ENCODE measurements at places on chromosomes 16 and 17.

GRCh38 chr16:56488035-56488434 lies 31.8 kb downstream of the BBS2 start:
- no peak for DNase-seq

DNA sequence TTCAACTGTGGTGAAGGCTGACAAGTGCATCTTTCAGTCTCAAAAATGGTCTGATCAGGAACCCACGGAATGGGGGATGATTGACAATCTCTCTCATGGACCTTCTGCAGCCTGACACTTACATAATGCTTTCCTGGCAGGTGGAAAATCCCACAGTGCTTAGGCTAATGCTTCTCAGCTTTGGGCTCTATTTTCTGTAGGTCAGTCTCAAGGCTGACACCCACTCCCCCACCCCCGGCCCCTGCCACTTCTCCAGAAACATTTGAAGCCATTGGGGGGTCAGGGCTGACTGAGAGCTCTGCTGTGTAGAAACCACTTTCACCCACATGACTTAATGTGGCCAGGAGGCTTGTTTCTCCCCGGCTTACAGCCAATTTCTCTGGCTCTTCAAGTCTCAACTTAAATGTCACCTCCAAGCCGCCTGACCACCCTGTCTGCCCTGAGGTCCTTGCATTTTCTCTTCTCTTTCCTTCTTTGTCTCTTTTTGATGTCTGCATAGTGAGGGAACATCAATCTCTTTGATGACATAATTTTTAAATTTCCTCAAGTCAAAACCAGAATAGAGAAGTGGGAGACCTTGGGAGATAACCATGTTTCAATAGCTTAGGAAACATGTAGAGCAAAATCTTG lies 16.7 kb upstream of the IRF8 start:
- no peak for DNase-seq

DNA sequence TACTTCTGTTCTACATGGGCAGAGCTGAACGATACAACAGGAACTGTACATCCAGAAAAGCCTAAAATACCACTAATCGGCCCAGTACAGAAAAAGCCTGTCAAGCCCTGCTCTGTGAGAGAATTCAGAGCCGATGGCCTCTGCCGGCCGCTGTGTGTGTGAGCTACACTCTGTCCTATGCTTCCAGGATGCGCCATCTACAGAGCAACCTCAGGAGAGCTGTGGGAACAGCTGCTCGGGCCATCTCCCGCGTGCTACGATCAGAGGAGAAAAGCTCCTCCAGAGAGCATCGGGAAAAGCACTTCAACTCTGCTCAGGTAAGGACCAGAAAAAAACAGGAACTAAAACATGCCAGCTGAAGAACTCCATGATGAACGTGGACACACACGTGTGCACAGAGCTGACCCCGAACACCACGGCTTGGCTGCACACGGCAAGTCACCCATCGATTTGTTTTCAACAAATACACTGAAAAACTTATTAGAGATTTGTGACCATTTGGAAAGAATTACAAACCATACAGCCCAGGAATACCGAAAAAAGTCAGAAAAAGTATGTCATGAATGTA lies 115.9 kb downstream of the ANKRD11 start:
- no peak for DNase-seq

DNA sequence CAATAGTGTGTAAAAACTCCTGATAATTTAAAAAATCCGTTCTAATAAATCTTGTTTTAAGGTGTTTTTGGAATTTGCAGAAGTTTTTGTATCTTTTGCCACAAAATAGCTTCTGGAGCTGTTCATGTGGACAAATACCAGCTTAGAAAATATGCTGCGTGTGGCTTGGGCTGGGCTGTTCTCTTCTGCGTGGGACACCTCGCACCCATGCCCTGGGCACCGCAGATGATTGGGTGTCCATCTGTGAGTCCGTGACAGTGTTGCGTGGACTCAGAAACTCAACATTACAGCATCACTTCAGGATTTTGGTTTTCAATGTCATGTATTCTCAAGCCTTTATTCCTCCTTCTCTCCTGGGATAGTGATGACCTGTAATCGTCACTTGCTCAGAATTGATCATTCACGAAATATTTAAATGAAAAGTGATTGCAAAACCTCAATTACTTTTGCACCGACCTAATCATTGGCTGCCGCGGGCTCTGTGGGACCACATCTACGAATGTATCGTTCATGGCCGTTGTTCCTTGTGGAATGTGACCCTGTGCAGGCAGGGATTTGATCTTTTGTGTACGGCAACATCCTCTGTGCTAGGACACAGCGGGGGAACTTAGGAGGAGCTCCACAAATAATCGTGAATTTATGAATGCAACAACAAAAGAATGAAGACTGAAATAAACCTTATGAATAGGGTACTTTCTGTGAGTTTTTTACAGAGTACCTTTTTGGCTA lies 210.3 kb upstream of the FOXF1 start:
- DNase-seq: no peak

- no peak for DNase-seq
Observed at GRCh38 chr17:31609331-31609730, 217.9 kb downstream of the RAB11FIP4 start.

DNA sequence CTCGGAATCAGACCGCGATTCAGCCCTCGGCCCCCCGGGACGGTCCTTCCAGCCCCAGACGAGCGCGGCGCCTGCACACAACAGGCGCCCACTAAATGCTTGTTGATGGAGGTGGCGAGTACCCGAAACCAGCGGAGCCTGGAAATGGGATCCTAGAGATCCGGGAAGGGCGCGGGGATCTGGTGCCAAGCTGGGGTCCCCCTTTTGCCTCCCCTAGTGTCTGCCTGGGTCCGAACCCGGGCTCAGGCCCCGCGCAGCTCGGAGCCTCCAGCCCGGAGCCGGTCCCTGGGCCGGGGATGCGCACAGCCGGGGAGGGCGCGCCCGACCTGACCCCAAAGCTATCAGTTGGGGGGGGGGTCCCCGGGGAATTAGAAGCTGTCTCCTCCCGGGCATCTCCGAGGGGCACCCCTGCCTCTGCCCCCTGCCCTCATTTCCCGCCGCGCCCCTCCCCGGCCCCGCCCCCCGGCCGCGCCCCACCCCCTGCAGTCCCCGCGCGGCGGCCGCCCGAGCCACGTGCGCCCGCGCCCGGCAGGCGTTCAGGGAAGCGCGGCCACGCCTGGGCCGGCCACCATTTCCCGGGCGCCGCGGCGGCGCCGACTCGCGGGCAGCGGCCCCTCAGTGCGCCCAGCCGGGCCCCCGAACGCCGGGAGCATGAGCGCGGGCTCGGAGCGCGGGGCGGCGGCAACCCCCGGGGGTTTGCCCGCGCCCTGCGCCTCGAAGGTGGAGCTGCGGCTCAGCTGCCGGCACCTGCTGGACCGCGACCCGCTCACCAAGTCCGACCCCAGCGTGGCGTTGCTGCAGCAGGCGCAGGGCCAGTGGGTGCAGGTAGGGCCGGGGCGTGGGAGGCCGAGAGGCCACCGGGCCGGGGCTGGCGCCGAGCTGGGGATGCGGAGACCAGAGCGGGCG lies at the start of gene CPNE7:
TSS of gene CPNE7 (plus strand) at position 512 of the 906 bp plus-strand sequence. CDS start at position 652, 140 bp downstream.
- DNase-seq: no peak

- DNase-seq: no peak
Observed at GRCh38 chr17:246851-247421, 65.5 kb upstream of the DOC2B start.

DNA sequence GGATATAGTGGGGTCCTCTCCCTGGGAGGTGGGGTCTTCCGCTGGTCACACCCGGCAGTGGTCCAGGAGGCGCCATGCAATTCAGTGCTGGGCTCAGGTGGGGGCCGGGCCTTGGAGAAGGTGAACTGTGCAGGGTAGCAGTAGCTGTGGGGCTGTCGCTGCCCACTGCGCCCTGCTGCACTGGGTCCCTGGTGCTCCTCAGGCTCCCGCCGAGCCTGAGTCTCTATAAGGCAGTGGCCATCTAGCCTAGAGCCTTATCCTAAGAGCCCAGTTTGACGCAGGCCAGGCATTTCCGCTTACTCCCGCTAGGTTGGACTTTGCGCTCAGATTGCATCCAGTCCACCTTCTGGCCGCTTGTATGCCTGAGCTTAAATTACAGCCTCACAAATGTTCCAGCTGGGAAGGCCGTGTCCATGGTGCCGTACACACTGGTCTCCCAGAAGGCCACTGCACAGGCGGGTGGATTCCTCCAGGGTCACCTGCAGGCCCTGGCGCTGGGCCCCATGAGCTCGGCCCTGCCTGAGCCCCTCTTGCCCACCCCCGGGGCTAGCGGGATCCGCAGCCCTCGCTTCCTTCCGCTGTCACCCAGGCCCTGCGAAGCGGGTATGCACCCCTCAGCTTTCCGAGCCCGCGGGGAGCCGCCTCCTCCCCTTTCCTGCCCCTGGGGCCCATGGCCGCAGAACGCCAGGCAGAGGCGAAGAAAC lies 1762.2 kb downstream of the TP53TG3F start:
- no peak for DNase-seq

- peak; percentile 91 for DNase-seq
Observed at GRCh38 chr16:67017810-67018488, 11.0 kb upstream of the CBFB start.

- DNase-seq: no peak
Observed at GRCh38 chr17:4344926-4345325, 21.5 kb downstream of the UBE2G1 start.

- DNase-seq: no peak
Observed at GRCh38 chr17:46780003-46780373, 38.5 kb downstream of the WNT3 start.

DNA sequence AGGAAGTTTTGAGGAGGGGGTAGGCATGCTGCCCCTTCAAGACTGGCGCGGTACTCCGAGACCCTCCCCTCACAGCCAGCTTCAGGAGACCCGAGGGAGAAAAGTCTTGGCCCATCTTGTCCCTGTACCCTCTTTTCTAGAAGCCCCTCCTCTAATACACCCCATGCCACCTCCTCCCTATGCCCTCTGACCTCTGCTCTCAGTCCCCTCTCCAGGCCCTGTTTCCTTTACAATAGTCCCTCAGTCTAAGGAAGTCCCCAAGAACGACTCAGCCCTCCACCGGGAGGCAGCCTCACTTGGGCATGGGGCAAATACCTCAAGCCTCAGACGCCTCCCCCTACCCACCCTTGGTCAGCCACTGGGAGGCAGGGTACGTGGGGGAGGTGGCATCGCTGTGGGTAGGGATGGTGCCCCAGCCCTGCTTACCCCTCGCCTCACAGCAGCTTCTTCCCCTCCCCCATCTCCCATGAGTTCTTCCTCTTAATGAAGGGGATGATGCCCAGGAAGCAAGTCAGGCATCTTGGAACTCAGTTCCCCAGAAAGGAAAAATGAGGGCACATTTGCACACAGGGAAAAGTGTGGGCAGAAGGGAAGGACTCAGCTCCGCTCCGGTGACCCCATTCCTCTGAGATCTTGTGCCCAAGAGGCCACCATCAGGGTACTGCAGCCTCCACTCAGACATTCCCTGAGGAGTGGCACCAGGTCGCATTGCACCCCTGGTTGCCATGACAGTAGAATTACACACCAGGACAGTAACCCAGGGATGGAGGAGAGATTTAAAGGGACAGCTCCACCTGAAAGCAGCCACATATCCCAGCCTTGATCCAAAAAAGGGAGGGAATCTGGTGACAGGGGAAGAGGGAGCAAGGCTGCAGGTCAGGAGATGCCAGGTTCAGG lies 6.2 kb downstream of the MPP2 start:
- no peak for DNase-seq

DNA sequence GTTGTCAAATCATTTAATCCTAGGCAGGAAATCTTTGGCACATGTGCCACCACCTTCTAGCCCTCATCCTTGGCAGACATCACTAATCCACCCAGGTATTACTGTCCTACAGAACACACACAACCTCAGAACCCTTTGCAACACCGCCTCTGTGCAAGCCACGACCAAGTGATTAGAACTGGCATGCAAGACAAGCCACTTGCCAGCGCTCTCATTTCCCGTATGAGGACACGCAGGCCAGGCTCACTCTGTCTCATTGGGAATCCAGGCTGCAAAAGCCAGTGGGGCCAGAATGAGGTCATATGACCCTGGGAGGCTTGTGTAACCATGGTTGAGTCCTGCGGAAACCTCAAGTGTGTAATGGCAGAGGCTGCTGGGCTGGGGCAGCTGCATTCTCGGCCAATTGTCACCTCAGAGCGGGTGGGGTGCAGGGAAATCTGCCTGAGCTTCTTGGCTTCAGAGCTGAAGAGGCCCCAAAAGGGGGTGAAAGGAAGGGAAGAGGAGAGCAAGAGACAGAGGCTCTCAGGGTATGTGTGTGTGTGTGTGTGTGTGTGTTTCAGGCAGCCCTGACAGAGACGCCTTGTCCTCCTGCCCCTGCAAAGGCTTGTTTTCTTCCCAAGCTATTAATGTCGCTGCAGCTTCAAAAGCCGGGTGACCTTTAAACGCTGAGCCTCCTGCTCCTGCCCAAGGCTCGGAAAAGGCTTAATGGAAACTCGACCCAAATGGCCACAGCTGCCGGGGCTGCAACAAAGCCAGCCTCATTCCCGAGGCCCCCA lies 43.2 kb upstream of the MRPS23 start:
- no peak for DNase-seq

- DNase-seq: no peak
Observed at GRCh38 chr17:73740370-73740769, 96.1 kb upstream of the SDK2 start.

- no peak for DNase-seq
Observed at GRCh38 chr17:5931616-5932015, 138.6 kb upstream of the WSCD1 start.

GRCh38 chr16:77014441-77014840 lies 176.5 kb upstream of the MON1B start:
- DNase-seq: no peak

DNA sequence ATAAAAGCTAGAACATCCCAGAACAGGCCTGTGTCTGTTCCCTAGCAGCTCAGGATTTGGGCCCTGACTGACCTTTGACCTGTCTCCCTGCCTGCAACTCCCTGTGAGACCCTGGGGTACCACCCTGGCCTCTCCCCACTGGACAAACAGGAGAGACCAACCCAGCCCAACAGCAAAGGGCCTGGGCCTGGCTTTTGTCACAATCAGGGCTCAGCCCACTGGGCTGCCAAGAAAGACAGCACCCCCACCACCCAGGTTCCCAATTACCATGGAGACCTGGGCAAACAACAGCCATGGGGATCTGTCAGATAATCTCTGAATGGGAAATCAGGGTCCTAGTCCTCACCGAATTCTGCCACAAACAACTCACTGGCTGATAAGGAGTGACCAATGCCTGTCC lies 11.1 kb downstream of the PLLP start:
- DNase-seq: no peak

DNA sequence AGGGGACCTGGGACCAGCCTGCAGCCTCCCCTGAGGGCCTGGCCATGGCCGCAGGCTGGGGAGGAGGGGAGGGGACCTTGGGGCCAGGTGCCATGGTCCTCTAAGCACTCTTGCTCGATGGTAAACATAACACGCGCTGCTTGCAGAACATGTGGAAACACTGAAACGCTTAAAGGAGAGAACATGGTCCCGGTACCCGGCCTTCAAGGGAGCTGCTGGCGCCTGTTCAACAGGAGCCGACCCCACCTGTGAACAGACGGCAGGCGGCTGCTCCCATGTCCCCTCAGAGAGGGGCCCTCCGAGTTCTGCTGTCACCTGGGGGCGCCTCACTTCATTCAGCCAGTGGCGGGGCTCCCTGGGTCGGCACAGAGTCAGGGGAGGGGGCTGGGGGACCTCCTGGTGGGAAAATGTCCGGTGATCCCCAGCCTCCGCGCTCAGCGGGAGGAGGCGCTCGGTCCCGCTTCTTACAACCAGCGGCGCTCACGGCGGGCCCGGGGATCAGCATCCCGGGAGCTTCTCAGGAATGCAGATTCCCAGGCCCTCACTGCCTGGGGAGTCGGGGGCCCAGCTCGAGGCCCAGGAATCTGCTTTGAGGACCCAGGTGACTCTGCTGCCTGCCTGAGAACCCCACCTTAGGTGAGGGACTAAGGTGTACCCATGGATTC lies 854 bp upstream of the SSTR5 start:
- DNase-seq: no peak

- DNase-seq: no peak
Observed at GRCh38 chr16:9950658-9951057, 231.6 kb downstream of the GRIN2A start.

All from stimulated activated naive CD8-positive, alpha-beta T cell treated with anti-CD3 and anti-CD28 coated beads, Interleukin-15, amount 100 ng/mL, for 72 hours (primary cell).